ENCODE measurements at places on chromosomes 4 and X. TPM values are rescaled to one million over a fixed set of nuclear protein-coding genes. Genes with fewer than 3 reads are reported as not detected.

DNA sequence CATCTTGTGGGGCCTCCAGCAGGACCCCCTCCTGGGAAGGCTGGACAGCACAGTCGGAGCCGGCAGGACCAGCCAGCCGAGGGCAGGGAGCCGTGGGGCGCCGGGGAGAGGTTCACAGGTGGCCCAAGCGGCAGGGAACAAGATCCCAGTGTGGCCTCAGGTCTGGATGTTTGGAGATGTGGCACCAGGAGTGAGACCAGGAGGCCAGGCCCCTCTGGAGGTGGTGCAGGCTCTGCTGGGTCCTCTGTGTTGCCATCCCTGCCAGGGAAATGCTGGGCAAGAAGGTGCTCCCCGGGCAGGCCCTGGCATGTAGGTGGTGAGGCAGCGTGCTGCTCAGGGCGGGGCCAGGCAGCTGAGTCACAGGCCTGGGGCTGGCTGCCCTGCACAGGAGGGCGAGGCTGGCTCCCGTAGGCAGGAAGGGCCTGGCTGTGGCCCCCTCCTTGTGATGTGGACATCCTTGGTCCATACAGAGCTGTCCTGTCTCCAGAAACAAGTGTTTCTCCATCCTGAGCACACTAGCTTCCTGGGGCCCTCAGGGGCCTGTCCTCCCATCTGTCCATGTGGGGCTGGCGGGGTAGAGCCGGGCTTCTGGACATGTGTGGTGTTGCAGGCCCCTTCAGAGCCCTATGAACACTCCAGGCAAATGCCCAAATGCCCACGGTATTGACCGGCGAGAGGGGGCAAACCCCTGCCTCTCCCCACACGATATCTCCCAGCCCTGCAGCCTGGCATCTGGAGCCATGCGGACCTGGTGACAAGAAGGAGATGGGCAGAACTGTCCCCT lies 4.8 kb upstream of the HGFAC start:
- DNase-seq, result peak; percentile 53
- no peak overlapping the region for H3K4me3 ChIP-seq
- no peaks in the 10 kb centered on the region for H3K36me3 ChIP-seq
- no peaks in the 10 kb centered on the region for H3K27me3 ChIP-seq

- H3K36me3 ChIP-seq, result no peaks in the 10 kb centered on the region
- H3K27ac ChIP-seq, result no peak overlapping the region
- no peak overlapping the region for H3K4me3 ChIP-seq
Measured at GRCh38 chr4:110104661-110105060, 93.8 kb downstream of the ELOVL6 start.

DNA sequence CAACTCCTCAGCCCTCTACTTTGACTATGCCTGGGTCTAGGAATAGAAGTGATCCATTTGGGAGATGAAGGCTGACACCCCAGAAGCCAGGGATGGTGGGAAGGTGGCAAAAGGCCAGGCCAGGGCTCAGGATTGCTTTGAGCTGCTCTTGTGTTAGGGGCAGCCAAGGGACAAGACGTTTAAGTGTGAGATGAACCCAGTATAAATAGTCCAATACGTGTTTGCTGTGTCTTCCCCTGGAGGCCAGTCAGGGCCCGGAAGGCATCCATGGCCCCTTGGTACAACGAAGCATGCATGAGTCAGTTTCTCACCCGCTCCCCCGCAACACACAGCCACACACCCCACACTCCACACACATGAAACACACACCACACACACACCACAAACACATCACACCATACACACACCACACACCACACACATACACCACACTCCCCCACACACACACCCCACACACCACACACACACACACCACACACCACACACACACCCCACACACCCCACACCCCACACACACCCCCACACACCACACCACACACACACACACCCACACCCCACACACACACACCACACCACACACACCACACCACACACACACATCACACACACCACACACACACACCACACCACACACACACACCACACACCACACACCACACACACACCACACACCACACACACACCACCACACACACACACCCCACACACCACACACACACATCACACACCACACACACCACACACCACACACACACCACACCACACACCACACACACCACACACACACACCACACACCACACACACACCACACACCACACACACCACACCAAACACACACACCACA lies 5.1 kb downstream of the STARD8 start:
- H3K4me1 ChIP-seq, result no peaks in the 10 kb centered on the region
- H3K36me3 ChIP-seq, result no peaks in the 10 kb centered on the region
- H3K27ac ChIP-seq, result no peak overlapping the region
- no peak for DNase-seq
- peaks cover 8% of the 10 kb centered on the region for H3K27me3 ChIP-seq

DNA sequence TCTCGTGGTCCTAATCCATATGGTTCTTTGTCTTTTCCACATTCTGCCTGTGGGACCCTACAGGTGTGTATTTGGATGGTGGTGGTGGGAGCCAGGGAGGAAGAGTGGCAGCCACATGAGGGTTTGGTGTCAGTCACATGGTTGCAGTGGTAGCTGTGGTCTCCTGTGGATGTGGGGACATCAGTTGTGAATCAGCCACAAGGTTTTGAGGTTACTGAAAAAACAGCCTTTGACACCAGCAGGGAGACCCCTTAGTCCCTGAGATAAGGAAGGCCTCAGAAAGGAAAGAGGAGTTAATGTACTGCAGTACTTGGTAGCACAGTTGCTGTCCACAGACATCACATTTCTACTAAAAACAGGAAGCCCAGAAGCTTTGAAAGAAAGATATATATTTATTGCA lies 15.8 kb upstream of the GAGE10 start:
- no peaks in the 10 kb centered on the region for H3K4me1 ChIP-seq
- H3K4me3 ChIP-seq, result no peak overlapping the region
- DNase-seq, result no peak
- no peaks in the 10 kb centered on the region for H3K36me3 ChIP-seq
- no peaks in the 10 kb centered on the region for H3K27me3 ChIP-seq

NEUROG2 gene
- not detected for total RNA-seq

TNMD gene
- total RNA-seq, result 0.48 TPM

YIPF6 gene
- total RNA-seq, result 44.3 TPM

DNA sequence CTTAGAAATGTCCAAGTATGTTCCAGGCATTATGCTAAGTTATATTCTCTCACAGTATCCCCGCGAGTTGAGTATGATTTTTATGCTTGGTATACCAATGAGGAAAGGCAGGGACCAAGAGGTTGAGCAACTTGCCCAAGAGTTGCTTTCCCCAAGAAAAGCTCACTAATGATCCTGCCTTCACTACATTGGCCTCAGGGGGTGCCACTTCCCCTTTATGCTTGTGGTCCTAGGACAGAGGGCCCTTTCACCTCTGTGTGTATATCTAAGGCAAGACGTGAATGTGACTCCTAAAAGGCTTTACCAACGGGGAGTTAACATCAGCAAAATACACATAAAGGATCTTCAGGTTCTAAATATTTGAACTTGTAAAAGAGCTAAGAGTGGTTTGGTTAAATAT lies 164.4 kb upstream of the CPEB2 start:
- no peaks in the 10 kb centered on the region for H3K4me1 ChIP-seq
- no peaks in the 10 kb centered on the region for H3K36me3 ChIP-seq
- no peak overlapping the region for H3K4me3 ChIP-seq
- no peak for DNase-seq
- H3K27ac ChIP-seq, result no peak overlapping the region

GRCh38 chr4:76799140-76799539 lies 98.8 kb downstream of the SOWAHB start:
- DNase-seq, result no peak
- H3K4me3 ChIP-seq, result no peak overlapping the region
- no peaks in the 10 kb centered on the region for H3K36me3 ChIP-seq
- no peak overlapping the region for H3K27ac ChIP-seq

GRCh38 chr4:6907658-6908191 lies 1.9 kb upstream of the TBC1D14 start:
- no peaks in the 10 kb centered on the region for H3K36me3 ChIP-seq
- peaks cover 4% of the 10 kb centered on the region for H3K4me1 ChIP-seq
- no peak overlapping the region for H3K4me3 ChIP-seq
- H3K27me3 ChIP-seq, result no peaks in the 10 kb centered on the region
- peak; percentile 75 for DNase-seq

- no peaks in the 10 kb centered on the region for H3K27me3 ChIP-seq
- no peak overlapping the region for H3K4me3 ChIP-seq
- no peak overlapping the region for H3K27ac ChIP-seq
- H3K4me1 ChIP-seq, result no peaks in the 10 kb centered on the region
Measured at GRCh38 chr4:85732124-85732523, 257.2 kb downstream of the ARHGAP24 start.

GRCh38 chr4:4491396-4491893 lies 50.4 kb downstream of the STX18 start:
- H3K4me3 ChIP-seq, result no peak overlapping the region
- no peaks in the 10 kb centered on the region for H3K4me1 ChIP-seq
- H3K27ac ChIP-seq, result no peak overlapping the region
- H3K27me3 ChIP-seq, result no peaks in the 10 kb centered on the region
- no peaks in the 10 kb centered on the region for H3K36me3 ChIP-seq
- DNase-seq, result no peak

APLN gene
- total RNA-seq, result 2.7 TPM

PDLIM3 gene
- 34.9 TPM for total RNA-seq

XK gene
- total RNA-seq, result 25.2 TPM

DNA sequence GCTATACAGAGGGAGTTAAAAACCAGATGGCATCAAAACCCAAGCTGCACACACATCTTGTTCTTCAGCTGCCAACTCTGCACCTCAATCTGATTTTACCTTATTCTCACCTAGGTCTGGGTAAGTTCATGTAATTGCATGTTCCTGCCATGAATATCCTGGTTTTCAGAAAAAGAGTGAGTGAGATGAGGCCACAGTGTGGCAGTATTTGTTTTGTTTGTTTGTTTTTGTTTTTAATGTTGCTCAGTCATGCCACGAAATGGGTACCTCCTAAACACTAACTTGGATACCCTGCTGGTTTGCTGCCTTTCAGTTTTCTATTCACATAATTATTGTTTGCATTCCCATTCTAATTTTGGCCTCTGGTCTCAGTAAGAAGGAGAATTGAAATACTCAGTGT lies 22.5 kb downstream of the TMEM164 start:
- H3K27ac ChIP-seq, result peak overlapping the region; percentile 37
- DNase-seq, result no peak
- no peak overlapping the region for H3K4me3 ChIP-seq
- no peaks in the 10 kb centered on the region for H3K36me3 ChIP-seq
- H3K27me3 ChIP-seq, result no peaks in the 10 kb centered on the region
- no peaks in the 10 kb centered on the region for H3K4me1 ChIP-seq

PF4V1 gene
- total RNA-seq, result not detected
